IPS-NIHi11 (cell line): ENCODE measurements at places on chromosomes 6 and 20.
A peak's percentile ranks its signal among the peaks of the same experiment; 100 is the strongest.

DNA sequence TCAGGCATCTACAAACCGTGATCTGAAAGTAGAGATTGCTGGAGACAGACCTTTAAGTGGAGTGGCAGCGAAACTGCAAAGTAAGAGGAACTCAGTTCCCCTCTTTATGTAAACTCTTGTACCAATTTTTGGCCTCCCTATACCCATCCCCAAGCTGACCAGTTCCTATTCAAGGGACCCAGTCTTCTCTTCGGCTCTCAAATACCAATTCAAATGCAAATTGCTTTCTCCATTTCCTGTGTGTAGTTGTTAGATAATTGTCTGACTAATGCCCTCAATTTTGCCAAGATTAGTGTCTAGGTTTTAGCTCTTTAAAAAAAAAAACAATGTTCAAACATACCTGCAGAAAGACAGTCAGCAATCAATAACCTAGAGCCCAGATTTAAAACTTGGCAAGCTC, 150.9 kb downstream of the EYA4 start:
- DNase-seq = no peak

DNA sequence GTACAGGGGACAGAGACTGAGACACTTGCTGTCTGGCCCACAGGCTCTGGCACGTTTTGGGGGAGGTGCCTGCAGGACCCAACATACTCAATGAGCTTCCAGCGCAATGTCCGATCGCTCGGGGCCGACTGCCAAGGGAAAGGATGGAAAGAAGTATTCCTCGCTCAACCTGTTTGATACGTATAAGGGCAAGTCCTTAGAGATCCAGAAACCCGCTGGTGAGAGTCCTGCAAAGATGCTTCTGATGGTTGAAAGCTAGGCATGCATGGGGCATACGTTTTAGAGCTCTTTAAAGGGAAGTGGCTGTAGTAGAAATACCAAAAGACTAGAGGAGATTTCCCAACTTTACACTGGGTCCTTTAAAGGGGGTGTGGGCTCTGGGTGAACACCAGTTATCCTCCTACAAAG, 2.2 kb downstream of the PRRC2A start:
- DNase-seq = no peak

GRCh38 chr6:64054861-64055260, 419.3 kb downstream of the PHF3 start:
- DNase-seq = no peak

GRCh38 chr6:75114806-75115205, 91.0 kb downstream of the COL12A1 start:
- DNase-seq = no peak

DNA sequence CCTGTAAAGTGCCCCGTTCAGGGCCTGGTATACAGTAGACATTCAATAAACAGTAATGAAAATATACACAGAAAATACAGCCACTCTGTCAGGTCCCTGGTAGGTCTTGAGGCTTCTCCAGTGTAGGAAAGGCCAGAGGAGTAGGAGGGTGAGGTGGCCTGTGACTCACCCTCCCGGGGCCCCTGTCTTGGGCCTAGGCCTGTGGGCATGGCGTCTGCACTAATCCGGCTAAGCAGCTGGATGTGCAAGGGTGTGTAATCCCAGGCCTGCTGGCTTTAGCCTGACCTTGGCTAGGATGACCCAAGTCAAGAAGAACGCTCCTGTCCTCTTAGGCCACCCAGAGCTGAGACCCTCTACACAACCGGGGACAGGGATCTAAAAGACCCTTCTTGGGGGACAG, 84.9 kb downstream of the KCNB1 start:
- no peak for DNase-seq

DNA sequence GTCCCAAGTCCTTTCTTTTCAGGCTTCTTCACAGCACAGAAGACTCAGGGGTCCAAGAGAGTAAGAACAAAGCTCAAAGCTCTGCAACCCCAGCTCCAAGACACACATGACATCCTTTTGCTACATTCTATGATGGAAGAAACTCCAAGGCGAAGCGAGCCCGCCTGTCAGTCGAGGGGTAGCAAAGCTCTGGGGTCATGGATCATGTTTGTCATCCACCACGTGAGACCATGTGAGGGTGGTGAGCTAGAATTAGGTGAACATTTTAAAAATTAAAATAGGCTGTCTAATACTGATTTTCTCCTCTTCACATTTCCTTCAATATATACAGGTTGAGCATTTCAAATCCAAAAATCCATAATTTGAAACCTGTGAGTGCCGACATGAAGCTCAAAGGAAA, 189.6 kb downstream of the TTLL2 start:
- DNase-seq = no peak

GRCh38 chr6:169420912-169421543, 167.4 kb upstream of the THBS2 start:
- no peak for DNase-seq

GRCh38 chr6:111738631-111739030, 133.0 kb upstream of the TRAF3IP2 start:
- no peak for DNase-seq

GRCh38 chr6:118659513-118660217, 8.3 kb upstream of the CEP85L start:
- DNase-seq = no peak

GRCh38 chr6:137845460-137845859, 21.6 kb upstream of the TNFAIP3 start:
- DNase-seq = no peak

GRCh38 chr6:40350747-40351217, 236.4 kb downstream of the LRFN2 start:
- DNase-seq = no peak

- peak; percentile 67 for DNase-seq
Observed at GRCh38 chr6:12150812-12151432, 138.8 kb downstream of the HIVEP1 start.

DNA sequence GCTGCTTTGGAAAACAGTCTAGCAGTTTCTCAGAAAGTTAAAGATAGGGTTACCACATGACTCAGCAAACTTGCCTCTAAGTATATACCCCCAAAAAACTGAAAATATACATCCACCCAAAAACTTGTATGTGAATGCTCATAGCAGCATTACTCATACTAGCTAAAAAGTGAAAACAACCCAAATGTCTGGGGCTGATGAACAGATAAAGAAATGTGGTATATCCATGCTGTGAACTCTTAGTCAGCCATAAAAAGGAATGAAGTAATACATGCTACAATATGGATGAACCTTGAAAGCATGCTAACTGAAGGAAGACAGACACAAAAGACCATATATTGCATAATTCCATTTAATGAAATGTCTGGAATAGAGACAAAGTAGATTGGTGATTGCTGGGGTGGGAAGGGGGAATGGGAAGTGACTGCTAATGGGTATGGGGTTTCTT, 79.9 kb upstream of the GLP1R start:
- no peak for DNase-seq

DNA sequence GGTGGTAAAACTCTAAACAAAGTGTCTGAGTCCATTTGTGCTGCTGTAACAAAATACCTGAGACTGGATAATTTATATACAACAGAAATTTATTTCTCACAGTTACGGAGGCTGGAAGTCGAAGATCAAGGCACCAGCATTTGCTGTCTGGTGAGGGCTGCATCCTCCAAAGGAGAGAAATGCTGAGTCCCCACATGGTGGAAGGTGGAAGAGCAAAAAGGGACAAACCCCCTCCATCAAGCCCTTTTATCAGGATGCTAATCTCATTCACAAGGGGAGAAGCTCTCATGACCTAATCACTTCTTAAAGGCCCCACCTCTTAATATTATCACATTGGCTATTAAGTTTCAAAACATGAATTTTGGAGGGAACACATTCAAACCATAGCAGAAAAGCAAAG, 55.9 kb upstream of the SYNJ2 start:
- no peak for DNase-seq

GRCh38 chr6:139539852-139540251, 165.4 kb upstream of the CITED2 start:
- DNase-seq = peak; percentile 19

GRCh38 chr6:16741112-16742016, 19.9 kb downstream of the ATXN1 start:
- no peak for DNase-seq

DNA sequence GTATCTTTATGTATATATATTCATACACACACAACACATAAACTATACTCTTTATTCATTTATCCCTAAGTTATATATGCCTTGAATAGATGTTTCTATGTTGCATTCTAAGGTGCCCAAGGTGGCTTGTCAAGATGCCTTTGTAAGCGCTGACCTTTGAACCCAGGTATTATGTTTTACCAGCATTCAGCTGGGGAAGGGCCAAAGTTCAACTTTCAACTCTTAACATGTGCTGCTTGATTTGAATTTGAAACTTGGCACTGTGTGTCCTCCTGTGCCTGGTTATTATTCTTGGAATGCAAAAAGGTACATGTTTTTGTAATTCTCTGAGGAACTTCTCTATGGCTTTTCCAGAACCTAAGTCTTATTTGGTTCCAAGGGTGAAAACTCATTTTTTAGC, 146.5 kb downstream of the EDN1 start:
- no peak for DNase-seq

GRCh38 chr20:40868551-40869217, 159.9 kb upstream of the TOP1 start:
- no peak for DNase-seq

DNA sequence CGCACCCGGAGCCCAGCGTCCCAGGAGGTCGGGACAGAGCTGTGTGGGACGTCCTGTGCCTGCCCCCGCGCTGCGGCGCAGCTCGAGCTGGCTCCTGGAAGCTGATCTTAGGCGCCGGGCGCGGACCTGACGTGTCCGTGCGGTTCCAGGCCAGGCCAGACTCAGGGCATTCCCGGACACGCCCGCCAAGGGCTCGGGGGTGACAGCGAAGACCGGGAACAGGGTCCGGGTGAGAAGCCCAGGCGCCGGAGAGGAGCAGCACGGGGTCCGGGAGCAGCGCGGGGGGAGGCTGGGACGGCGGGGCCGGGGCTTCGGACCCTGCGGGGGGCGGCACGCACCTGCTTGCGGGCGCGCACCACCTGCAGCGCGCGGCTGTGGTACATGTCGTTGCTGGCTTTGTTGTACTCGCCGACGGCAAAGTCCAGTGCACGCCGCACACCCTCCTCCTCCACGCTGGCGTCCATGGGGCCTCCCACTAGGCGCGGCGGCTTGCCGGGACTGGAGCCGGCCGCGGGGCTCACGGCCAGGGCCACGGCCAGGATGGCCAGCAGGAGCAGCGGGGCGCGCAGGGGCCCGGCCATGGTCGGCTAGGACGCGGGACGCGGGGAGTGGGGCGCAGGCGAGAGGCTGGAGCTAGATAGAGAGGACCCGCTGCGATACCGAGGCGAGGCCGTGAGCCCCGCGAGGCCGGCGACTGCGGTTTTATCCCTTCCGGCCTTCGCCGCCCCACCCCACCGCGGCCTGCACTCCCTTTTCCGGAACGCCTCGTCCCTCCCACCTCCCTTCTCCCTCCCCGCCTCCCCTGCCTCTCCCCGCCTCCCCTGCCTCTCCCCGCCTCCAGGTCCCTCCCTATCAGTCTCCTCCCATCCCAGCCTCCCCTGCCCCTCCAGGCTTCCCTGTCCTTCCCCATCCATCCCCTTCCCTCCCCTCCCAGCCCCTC, at the start of gene CST3:
CST3 (minus strand) TSS at position 674 of the 940 bp plus-strand sequence; CDS start at position 581, 93 bp downstream.
- peak; percentile 90 for DNase-seq

GRCh38 chr6:21722510-21722909, 129.0 kb downstream of the SOX4 start:
- no peak for DNase-seq

GRCh38 chr6:88262332-88262731, 96.2 kb upstream of the CNR1 start:
- DNase-seq = no peak

- peak; percentile 74 for DNase-seq
Observed at GRCh38 chr6:156557251-156557910, 219.8 kb upstream of the ARID1B start.

GRCh38 chr20:7772371-7772770, 167.9 kb downstream of the HAO1 start:
- DNase-seq = no peak

DNA sequence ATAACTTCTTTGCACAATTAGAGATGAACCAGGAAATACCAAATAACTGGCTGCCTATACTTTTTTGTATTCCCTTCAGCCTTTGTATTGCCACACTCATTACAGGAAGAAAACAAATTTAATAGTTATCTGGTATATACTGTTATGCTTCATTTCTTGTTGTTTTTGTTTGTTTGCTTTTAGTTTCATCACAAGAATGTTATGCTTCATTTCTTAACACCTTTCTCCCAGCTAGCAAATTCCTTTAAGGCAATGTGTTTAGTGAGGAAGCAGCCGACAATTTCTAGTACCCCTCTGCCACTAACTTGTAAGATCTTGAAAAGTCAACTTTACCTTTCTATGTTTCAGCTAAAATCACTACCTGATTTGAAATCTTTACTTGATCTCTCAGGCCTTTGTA, 1.4 kb downstream of the NCOA6 start:
- no peak for DNase-seq

GRCh38 chr6:130713144-130713543, 114.1 kb upstream of the SMLR1 start:
- peak; percentile 73 for DNase-seq

GRCh38 chr20:21739161-21739560, 33.7 kb downstream of the PAX1 start:
- DNase-seq = no peak

DNA sequence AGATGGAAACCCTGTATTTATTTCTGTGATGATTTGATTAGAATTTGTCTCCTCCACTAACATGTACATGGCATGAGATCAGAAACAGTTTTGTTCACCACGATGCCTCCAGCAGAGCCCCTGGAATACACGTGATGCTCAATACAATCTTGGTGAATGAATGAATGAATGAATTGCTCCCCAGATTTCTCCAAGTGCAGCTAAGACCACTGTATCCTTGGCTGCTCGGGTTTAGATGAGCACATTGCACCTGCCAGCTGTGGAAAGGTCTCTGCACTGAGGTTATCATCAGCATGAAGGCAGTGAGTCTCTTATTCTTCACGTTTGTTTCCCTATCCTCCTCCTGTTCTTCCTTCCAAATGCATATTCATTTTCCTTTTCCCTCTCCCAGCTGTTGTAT, 17.9 kb downstream of the CASS4 start:
- DNase-seq = no peak

DNA sequence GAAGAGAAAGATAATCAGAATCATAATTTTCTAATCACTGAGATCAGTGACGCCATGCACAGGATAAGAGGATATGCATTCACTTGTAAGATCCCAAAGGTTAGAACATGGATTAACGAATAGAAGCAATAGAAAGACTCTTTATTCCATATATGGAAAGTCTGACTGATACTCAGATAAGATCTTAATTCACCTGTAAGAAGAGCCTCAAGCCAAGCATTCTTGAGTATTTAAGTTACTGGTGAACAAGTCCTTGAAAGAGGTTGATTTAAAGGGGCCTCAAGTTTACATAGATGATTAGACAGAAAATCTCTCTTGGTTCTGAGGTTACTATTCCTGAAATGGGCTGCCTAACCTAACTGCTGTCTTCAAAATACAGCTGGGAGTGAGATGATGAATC, 53.8 kb upstream of the MTRF1L start:
- DNase-seq = no peak

GRCh38 chr20:57409316-57409671, 18.1 kb downstream of the RBM38 start:
- no peak for DNase-seq
